HT-29 (cell line): ENCODE measurements at places on chromosomes 5 and 9.

- no peak for DNase-seq
Observed at GRCh38 chr9:118594428-118594827, 774.8 kb downstream of the BRINP1 start.

GRCh38 chr9:112699230-112699629 is 18.7 kb downstream of the INIP start:
- no peak for DNase-seq

DNA sequence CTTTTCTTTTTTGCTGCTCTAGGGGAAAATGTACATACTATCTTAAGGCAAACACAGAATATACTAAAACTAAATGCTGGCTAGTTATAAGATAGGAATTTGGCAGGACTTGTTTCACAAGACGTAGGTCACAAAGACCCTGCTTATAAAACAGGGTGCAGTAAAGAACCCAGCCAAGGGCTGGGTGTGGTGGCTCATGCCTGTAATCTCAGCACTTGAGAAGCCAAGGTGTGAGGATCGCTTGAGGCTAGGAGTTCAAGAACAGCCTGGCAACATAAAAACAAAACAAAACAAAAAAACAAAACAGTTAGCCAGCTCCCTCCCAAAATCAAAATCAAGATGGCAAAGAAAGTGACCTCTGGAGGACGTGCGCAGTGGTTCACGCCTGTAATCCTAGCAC is 49.5 kb upstream of the DENND4C start:
- DNase-seq: no peak

- DNase-seq: no peak
Observed at GRCh38 chr5:135887881-135888614, 7.6 kb downstream of the IL9 start.

GRCh38 chr9:84002344-84002743 is 21.7 kb downstream of the RMI1 start:
- no peak for DNase-seq

GRCh38 chr5:145942201-145942600 is 5.8 kb downstream of the SH3RF2 start:
- no peak for DNase-seq
